Activated T-helper 1 cell treated with anti-CD3 and anti-CD28 coated beads, Interleukin-12 subunit alpha, Interleukin-12 subunit beta, Interleukin-2, Interleukin-4 antibody, amounts not matched to agents 30 ng/mL and 10 ng/mL and 1 ng/mL, durations not matched to agents 14 hours and 24 hours and 36 hours (primary cell): ENCODE measurements at places on chromosomes 1 and 21. TPM values are rescaled to one million over a fixed set of nuclear protein-coding genes. Genes with fewer than 3 reads are reported as not detected.

Gene POGK
- total RNA-seq = 51.4 and 54.1 TPM in 2 replicates

Gene S100A7A
- total RNA-seq = not detected in 2 replicates

- DNase-seq = no peak
Measured at GRCh38 chr1:28301368-28302174, 27.3 kb upstream of the MED18 start.

DNA sequence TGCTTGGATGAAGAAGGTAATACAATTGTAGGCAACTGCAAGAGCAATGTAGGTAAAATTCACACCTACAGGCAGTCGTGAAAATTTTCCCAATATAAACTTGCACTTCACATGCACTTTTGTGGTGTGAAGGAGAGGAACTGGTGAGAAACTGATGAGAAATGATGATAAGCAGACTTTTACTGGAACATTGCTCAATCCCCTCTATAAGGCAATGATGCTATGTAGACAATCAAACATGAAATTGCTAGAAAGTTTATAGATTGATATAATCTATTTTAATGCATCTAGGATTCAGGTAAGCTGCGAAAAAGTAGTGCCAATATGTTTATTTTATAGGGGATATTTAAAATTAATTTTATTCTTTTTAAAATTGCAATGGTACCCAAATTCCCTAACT, 802.2 kb downstream of the KCNT2 start:
- no peak for DNase-seq

GRCh38 chr1:229434641-229435051, 752 bp upstream of the ACTA1 start:
- no peak for DNase-seq

DNA sequence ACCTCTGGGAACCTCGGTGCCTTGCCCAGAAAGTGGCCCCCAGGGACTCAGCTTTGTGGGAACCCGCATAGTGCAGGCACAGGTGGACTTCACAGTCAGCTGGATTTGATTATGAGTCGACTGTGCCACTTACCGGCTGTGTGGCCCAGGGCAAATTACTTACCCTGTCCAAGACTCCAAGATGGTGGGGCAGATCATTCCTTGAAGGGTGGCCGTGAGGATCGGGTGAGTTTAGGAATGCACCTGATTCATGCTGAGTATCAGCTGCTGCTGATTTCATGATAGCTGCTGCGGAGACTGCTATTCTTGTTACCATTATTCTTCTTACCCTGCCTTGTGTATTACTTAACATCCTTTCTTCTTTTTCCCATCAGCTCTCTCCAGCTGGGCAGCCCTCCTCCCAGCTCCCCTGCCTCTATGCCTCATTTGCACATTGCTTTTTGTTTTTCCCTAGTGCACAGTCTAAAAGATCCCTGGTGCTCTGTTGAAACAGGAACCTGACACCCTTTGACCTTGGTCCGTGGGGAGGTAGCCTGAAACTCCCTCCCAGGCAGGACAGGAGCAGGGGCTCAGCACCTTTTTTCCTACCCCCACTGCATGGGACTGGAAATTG, 40.5 kb upstream of the FHAD1 start:
- no peak for DNase-seq

Gene F3
- 0.16 and 0.32 TPM in 2 replicates for total RNA-seq

DNA sequence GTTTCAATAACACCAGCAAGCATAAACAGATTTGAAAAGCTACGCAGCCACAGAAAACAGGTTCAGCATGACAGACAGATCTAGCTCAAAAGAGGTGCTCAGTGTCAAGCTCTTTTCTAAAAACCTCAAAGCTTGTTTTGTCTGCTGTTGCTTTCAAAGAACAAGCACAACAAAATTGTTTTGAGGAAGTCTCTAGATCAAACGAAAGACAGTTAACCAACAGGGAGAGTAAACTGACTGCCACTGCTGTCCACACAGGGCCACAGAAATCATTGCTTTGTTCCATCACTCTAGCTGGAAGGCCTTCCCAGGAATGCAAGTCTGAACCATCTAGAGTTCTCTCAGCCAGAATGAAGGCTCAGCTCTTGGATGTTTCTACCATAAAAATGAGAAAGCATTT, 12.8 kb downstream of the APP start:
- no peak for DNase-seq

GRCh38 chr1:28176492-28177470, at the start of gene PTAFR:
PTAFR (minus strand) TSS chr1:28176690; CDS start chr1:28151021, 25,669 bp downstream.
- DNase-seq = no peak

GRCh38 chr1:2642131-2642559, 9.3 kb upstream of the MMEL1 start:
- DNase-seq = no peak

GRCh38 chr1:167797015-167797414, 75.2 kb downstream of the MPZL1 start:
- DNase-seq = no peak

- no peak for DNase-seq
Measured at GRCh38 chr1:243325305-243325890, 69.6 kb downstream of the SDCCAG8 start.
